ENCODE measurements at places on chromosomes 5 and 9.

- DNase-seq = no peak
These were observed 34.1 kb downstream of the CRHBP start for GRCh38 chr5:76986825-76987526.

- DNase-seq = no peak
These were observed 59.7 kb downstream of the NIM1K start for GRCh38 chr5:43251754-43252153.

DNA sequence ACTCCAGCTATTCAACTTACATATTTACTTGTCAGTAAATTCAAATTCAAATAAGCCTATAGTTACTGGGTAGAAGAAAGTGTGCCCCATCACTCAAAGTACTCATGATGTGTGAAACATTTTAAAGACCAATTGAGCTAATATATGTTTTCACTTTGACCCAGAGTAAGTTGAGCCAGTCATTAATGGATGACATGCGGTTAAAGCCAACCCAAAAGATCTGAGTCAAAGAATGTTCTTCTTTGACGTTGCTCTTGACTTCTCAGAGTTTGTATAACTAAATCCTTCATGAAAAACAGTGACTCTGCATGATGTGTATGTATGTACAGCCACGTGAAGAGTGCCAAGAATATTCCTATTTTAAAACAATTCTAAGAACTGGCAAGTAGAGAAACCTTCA, 237.4 kb downstream of the NR2F1-AS1 start:
- no peak for DNase-seq

DNA sequence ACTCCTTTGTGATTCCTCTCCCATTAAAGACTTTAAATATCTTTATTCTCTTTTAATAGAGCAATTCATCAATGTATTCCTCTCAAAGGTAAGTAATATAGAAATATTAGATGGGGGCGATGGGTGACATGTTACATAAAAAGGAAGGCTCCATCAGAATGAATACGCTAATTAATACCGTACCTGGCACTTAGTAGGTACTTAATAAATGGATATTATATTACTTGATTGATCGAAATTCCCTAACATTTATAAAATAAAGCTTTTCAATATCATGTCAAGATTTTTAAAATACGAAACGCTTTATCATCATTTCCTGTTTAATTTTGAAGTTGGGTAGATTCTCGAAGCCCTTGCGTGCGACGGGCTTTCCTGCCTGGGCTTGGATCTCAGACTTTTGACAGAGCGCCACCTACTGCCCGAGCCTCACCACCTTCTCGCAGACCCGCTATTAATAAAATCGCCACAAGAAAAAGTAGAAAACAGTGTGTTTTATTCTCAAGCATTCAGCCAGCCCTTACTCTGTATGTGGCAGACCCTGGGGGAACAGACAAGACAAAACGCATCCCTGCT, 99.4 kb downstream of the C5orf15 start:
- peak; percentile 47 for DNase-seq

- peak; percentile 26 for DNase-seq
These were observed 91.7 kb upstream of the SHB start for GRCh38 chr9:38160613-38161215.

DNA sequence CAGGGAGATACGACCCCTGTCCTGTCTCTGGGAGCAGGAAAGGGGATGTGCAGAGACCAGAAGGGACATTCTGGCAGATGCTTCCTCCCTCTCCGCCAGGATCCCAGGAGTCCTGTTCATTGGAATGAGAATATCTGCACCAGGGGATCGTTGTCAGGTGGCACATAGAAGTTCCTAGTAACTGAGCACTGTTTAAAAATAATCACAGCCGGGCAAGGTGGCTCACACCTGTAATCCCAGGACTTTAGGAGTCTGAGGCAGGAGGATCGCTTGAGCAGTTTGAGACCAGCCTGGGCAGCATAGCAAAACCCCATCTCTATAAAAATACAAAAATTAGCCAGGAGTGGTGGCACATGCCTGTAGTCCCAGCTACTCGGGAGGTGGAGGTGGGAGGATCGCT, 12.3 kb downstream of the SARDH start:
- no peak for DNase-seq

GRCh38 chr9:86945728-86946200, 1.5 kb downstream of the GAS1 start:
- DNase-seq = no peak

DNA sequence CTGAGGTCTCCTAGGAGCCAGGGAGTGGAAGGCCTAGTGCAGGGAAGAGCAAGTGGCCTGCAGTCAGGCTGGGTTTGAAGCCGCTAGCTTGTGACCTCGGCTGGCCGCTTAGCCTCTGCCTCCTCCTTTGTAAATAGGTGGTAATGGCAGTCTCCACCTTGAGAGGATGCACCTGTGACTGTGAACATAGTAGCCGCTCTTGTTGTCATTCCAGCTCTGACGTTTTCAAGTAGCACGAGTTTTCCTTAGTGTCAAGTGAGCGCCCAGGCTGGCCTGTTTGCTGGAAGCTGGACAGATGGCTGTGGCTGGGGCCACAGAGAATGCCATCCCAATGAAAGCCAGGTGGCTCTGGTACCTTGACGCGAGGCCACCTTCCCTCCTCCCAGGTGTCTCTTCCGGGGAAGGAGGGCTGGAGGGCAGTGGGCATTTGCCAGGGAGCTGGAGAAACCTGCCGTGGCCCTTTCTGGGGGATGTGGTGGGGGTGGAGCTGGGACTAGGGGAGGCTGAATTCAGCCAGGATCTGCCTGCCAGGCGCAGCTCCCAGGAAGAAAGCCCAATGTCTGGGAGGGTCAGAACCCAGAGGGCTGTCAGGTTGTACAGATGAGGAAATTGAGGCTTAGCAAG, 2.5 kb downstream of the ASS1 start:
- no peak for DNase-seq

DNA sequence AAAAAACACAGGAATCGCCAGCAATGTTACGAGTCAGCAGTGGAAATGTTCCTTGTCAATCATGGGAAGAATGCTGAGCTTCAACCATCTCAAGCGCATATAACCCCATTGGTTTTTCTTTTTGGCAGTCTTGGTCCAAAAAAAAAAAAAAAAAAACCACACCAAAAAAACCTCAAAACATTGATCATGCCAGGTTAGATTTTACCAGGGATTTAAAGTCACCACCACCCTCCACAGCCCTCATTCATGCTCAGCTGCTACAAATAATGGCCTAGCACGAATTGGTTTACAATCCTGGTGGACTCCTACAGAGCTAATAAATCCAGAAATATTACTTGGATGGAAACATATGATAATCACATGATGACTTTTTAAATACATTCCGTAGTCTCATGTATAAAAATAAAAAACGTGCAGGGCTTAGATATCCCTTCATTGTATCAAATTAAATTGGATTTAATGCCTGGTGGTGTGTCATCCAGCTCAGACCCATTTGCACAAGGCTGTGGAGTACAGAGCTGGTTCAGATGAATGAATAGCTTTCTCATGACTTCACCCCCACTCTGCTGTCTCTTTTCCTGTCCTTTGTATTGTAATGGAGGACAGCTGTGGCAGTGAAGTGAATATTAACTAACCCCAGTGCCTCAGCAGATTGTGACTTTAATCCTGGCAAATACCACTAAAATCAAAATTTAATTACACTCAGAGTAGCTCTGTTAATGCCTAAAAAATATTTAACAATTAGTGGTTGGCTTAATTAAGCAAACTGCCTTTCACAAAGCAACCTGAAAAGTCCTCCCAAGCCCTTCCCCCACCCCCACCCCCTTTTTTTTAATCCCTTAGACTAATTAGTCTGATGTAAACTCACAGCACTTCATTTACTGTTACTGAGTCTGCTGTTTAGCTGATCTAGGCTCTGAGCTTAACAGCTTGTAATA, 626.5 kb upstream of the ZNF608 start:
- no peak for DNase-seq

GRCh38 chr9:107562798-107563197, 73.2 kb upstream of the KLF4 start:
- no peak for DNase-seq

- no peak for DNase-seq
These were observed 168.8 kb downstream of the PDE4D start for GRCh38 chr5:59724482-59725391.

DNA sequence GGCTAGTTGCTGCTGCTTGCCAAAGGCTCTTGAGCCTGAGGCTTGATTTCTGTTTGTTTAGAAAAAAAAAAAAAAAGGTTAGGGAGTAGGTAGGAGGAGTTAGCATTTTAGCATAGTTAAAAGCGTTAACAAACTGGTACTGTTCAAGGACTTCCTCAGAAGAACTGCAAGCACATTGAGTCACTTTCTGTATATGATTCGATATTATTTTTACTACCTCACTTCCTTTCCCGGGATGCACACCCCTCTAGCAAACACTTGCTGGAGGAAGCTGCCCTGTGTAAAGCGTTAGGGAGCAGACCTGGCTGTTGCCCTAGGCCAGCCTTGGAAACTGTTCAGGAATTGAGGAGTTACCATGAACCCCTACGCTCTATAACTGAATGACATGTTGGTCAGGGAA, 15.7 kb upstream of the CEP120 start:
- no peak for DNase-seq

DNA sequence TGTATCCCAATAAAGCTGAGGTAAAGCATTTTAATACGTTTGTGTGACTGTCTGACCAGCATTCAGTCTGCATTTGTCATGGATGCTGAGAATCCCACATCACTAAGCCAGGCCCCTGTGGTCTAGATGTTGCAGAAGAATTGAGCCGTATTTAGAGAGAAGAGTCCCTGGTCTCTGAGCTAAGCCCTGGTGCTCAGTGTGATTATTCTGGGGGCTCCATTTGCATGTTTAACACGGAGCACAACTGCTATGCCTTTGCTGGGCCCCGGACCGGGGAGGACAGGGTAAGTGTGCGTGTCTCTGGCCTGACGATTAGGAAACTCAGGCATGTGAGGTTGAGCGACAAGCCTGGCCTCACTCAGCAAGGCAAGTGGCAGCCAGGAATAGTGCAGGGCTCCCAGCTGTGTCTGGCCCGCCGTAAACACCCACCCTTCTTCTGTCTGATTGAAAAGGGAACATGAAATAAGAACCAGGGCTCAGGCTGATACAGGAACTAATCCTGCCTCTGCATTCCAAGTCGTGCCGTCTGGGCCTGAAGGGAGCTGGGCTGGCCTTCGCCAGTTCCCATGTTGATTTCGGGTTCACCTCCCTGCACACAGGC, 22.3 kb downstream of the FAM78A start:
- DNase-seq = no peak

DNA sequence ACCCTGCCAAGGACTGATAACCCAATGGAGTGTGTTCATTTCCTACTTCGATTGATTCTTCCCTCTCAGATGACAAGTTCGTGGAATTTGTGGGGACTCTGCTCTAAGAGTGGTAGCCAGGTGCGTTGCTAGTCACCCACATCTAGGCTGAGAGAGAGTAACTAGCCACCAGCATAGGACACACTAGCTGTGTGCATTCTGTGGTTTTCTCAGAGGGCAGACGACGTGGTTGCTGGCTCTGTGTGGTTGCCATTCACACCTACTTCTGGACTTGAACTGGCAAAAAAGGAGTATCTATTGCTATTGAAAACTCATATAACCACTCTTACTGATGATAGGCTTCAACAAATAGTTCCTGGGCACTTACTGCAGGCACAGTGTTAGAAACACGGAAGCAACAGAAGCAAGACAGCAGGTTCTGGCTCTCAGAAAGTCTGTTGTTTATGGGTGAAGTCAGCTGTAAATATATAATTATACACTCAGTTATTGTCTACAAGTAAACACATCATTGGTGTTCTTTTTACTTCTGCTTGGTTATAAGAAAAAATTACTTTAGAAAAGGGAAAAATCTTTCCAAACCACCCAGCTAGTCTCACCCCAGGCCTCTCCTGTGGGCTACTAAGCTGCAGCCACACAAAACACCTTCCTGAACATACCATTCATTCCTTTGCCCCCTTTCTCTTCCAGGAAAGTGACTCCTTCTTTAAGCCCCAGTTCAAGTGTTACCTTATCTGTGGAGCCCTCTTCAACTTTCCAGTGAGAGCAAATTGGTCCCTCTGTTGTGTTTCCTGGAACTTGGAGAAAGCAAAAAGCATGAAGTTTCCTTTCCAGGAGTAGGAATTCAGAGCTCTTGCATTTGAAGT, 151.1 kb upstream of the HAPLN1 start:
- DNase-seq = no peak

DNA sequence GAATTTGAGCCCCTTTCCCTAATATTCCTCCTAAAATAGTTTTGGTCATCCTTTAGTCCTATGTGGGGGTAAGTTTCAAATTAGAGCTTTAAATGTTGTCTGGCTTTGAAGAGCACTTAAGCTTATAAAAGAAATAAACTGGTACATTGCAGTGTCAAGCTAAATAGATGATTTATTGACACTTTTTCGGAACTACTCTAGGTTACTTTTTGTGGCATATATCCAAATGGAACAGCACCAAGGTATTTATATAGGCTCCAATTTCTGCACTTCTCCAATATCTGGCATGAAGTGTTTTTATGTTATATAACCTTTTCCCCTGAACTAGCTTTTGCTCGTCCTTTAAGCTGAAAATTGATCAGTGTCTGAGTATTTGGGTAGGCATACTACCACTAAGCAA, 402.5 kb downstream of the NFIB start:
- DNase-seq = no peak

DNA sequence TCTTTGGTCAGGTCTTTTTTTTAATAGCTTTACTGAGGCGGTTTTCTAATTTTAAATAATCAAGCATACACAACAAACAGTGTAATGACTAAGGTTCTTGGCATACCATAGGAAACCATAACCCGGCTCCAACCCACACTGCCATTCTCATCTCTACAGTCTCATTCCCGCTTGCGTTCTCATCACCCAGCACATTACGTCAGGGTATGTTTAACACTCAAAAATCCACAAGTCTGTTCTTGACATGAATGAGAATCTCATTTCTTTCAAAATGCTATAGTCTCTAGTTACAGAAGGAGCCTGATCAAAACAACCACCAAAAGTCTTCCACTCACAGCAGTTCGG, 505 bp downstream of the C5orf34 start:
- no peak for DNase-seq

GRCh38 chr9:9921805-9922204, 691.0 kb downstream of the PTPRD start:
- no peak for DNase-seq

Data from stimulated activated CD8-positive, alpha-beta memory T cell treated with anti-CD3 and anti-CD28 coated beads, Interleukin-2, amount 100 ng/mL, for 1 hour (primary cell).